GM12891 (cell line): ENCODE measurements at places on chromosomes 11 and 22.

DNA sequence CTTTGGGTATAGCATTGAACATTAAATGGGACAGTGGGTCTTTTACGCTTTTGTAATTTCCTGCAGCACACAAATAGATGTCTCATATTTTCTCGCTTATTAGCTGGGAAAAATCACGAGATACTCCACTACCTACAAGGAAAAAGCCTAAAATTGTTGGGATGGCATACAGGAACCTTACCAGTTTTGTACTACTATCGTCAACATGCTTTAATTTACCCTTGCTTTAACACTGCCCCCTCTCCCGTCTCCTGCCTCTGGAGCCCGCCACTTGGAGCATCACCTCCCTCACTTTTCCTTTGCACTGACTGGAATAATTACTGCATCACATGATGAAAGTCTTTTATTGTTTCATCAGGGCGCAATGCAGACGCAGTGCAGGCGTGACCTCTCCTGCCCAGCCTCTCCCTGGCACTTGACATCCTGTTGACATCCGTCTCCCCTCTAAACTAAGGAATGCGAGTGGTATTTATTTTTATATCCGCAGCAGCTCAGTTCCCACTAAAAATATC is 1.0 kb upstream of the FNBP4 start:
- DNase-seq, result no peak

DNA sequence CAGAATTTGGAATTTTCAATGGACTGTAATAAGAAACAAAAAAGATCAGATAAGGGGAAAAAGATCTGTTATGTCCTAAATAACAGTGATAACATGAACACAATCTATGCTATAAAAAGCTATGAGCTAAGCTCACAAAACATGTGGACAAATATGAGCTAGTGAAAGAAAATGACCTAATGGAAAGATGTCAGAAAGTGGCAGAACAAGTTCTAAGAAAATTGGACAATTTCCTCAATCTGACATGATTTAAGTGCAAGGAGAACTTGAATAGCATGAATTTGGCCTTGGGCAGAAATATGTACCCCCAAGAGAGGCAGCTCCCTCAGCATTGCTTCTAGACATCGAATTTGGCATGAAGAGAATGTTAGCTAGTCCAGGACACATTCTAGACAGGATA is 212.0 kb upstream of the PGR start:
- no peak for DNase-seq

DNA sequence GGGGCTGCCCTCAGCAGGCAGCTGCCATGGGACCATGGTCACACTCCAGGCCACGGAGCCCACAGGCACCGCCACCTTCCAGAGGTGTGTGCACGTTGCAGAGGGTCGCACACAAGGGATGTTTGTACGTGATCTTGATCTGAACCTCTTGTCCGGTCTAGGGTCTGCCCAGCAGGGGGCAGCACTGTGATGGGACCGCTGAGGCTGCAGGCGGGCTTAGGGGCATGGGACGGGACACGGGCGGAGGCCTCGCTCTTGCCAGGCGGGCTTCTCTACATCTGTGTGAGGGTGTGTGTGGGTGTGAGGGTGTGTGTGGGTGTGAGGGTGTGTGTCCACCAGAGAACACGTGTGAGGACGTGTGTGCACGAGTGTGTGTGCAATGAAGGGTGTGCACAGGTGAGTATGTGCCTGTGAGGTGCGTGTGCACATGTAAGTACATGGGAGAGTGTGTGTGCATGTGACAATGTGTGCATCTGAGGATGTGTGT is 52.4 kb downstream of the CACNA1I start:
- DNase-seq, result peak; percentile 62

DNA sequence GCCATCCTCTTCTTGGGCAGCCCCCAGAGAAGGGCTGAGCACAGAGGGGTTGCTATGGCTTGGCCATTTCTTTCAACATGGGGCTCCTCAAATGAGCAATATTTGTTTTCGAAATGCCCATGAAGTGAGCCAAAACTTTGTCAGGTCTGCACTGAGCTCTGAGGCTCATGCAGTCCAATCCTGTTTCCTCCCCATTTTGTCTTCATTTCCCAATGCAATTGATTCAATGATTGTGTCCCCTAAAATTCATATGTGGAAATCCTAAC is 60.6 kb upstream of the CD44 start:
- no peak for DNase-seq

DNA sequence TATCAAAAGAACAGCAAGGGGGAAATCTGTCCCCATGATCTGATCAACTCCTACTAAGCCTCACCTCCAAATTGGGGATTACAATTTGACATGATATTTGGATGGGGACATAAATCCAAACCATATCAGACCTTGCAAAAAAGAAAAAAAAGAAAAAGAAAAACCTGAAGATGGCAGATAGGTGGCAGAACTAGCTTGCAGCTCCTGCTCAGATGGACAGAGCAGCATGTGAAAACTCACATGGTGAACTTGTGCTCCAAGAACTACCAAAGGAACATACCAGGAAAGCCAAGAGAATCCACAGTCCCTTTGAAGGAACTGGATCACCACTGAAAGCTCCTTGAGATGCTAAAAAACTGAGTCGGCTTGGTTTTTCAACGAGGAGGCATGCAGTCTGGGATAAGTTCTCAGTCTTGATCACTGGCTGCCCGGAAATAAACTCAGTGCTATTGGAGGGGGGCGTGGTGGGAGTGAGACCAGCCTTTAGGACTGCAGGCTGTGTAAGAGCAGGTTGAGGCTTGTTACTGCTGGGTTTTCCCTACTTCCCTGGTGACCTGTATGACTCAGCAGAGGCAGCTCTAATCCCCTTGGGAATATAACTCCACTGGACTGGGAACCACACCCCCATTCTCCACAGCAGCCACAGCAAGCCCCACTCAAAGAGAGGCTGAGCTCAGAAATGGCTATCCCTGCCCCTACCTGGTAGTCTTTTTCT is 358.3 kb upstream of the ARHGAP42 start:
- DNase-seq, result no peak

GRCh38 chr22:29150701-29151100 is 55.0 kb upstream of the EMID1 start:
- DNase-seq, result no peak

GRCh38 chr22:44309137-44309536 is 3.6 kb downstream of the SHISAL1 start:
- DNase-seq, result no peak

DNA sequence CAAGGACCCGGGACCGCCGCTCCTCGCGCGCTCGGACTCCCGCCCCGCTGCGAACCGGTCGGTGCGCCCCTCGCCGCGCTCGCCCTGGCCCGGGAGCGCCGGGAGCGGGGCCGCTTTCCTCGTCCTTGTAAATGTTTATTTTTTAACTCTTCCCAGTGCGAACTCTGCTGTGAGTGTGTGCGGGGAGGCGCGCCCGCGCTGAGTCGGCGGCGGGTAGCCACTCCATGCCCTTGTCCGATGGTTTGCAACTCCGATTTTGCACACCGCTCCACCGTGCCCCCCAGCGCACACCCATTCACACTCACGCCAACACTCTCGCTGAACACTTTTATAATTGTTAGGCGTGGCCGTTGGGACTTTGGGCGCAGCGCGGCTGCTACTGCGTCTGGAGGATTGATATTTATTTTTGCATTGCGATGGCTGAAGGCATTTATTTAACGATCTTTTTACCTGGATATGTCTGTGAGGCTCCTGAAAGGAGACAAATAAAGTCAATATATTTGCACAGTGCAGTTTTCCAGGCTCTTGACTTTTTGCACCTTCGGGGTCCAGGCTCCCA is 1.0 kb downstream of the C11orf96 start:
- DNase-seq, result no peak

- no peak for DNase-seq
Observed at GRCh38 chr22:17064498-17065100, 20.2 kb upstream of the IL17RA start.

- no peak for DNase-seq
Observed at GRCh38 chr11:28505232-28505631, 397.0 kb downstream of the METTL15 start.

DNA sequence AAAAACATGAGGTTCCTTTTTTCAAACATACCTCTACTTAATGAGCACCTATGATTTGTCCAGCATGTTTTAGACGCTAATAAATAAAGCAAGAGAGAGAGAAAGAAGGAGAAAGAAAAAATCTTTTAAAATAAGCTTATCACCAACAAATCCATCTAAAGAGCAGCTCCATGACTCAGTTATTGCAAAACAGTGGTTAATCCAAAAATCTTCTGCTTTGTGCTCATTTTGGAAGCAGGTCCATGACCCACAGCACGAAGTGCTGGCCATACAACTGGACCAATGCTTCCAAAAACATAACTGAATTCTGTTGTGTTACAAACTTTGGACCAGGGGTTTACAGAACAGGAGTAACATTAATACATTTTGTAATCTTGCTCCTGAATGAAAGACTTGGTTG is 696.6 kb downstream of the KCNA4 start:
- DNase-seq, result no peak

- DNase-seq, result no peak
Observed at GRCh38 chr22:42891008-42891407, 33.9 kb upstream of the ARFGAP3 start.

DNA sequence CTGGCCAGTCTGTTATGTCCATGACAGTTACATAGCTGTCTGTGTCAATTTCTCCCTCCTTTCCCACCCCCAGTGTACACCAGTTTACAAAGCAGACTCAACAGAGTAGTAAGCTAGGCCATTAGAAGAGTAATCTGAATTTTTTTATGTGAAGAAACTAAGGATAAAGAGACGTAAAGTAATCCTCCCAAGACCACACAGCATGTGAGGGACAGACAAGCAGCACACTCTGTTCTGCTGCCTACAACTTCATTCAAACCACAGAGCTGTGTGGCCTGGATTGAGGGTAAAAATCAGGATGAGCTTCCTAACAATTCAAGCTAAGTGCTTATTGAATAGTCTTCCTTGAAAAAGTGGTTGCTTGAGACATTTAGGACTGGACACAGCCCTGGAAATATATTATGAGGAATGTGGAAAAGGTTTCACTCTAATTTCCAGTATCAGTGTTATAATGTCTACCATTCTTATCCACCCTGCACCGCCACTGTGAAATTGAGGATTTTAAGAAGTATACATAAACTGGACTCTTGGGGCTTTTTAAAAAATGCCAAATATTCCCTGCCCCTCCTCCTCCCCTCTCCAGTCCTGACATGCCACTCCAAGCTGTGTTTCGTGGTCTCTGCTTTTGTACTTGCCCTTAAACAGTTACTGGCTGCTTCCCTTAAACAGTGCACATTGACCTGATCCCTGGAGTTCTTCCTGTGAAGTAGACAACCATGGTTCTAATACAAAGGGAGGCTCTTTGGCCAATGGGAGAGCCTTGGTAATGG is 40.9 kb downstream of the EXT2 start:
- DNase-seq, result no peak

DNA sequence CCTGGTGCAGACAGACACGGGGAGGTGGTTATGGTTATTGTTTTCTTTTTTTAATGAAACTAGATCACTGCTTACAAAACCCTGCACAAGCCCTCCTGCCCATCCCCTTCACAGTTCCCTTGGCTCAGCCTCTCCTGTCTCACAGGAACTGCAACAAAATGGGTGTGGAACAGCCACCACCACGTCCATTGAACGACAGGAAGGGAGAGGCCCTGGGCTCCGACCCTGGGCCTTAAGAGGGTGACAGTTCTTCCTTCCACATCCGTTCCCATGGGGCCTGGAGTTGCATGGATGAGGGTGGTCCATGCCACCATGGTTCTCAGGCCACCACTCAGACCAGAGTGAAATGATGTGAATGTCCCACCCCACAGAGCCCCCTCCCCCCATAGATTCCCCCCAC is 15.7 kb downstream of the PRPF19 start:
- DNase-seq, result no peak

DNA sequence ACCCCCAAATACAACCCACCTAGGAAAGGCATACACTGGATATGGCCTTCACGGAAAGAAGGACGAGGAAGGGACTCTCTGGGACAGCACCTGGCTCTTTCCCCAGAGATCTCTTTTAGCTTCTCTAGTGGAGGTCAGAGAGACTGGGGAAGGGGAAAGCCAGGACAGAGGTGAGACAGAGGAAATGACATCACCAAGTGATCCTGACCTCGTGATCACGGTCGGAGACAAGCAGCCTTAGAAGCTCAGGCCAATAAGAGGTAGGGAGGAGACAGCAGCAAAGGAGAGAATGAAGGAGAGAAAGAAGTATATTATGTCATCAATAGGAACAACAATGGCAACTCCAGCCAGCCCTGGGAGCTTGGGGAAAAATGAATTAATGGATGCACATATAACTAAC is 15.4 kb upstream of the TMPRSS13 start:
- DNase-seq, result no peak

DNA sequence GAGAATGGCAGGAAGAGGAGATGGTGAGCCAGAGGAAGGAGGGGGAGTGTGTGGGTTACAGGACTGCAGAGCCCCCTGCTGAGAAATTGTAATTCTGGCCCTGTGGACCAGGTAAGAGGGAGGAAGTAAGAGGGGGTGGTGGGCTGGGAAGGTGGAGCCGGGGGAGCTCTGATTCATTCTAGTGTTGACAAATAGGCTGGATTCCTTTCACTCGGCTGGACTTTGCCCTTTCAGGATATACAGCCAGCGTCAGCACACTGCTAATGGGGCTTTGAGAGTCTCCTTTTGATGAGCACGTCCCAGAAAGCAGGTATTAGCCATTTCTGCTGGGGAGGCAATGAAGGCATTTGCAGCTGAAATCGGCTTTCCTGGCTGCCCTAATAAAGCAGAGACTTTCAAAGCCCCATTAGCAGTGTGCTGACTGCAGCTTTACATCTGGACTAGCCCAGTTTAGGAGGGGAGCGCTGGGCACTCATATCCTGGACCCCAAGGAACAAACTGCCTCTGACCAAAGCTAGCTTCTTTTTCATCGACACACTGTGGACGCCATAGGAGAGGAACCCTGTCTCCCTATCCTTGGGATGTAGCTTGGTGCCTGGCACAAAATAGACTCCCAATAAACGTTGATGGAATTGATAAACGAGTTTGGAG is 44.8 kb upstream of the CADM1 start:
- DNase-seq, result no peak

DNA sequence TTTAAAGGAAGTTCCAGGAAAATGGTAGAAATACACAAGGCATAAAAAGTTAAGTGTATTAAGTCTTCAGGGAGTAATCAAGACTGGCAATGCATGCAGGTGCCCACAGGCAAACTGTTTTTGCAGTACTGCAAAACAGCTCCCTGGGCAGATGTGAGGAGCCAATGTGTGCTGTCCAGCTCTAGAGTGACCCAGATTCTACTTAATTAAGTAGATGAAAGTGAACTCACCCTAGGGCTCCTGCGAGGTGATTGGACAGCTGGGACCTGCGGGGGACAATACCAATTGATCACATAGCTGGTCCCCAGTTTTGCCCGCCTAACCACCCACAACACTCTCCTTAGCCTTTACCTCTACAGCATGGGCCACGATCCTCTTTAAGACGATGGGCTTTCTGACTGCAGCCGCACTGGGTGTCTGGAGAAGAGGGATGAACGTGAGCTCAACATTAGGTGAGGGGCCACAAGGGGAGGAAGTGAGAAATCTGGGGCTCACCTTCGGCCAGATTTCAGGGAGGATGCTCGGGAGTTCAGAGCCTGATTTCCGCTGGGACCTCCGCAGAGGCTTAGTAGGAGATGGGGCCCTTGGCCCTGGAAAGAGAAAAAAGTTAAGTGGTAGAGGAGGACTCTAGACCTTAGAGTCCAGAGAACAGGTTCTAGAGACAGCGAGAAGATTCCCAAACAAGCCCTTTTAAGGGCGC is 556 bp downstream of the CDCA5 start:
- DNase-seq, result no peak

GRCh38 chr11:116239247-116239646 is 533.5 kb downstream of the BUD13 start:
- no peak for DNase-seq

- no peak for DNase-seq
Observed at GRCh38 chr11:71200172-71200716, 52.1 kb downstream of the SHANK2 start.

GRCh38 chr22:45455621-45456020 is 42.1 kb downstream of the RIBC2 start:
- no peak for DNase-seq
